ENCODE measurements at places on chromosomes 6 and 20.
A peak's percentile ranks its signal among the peaks of the same experiment; 100 is the strongest.

GRCh38 chr6:118704915-118705314, 53.5 kb upstream of the CEP85L start:
- DNase-seq: no peak

DNA sequence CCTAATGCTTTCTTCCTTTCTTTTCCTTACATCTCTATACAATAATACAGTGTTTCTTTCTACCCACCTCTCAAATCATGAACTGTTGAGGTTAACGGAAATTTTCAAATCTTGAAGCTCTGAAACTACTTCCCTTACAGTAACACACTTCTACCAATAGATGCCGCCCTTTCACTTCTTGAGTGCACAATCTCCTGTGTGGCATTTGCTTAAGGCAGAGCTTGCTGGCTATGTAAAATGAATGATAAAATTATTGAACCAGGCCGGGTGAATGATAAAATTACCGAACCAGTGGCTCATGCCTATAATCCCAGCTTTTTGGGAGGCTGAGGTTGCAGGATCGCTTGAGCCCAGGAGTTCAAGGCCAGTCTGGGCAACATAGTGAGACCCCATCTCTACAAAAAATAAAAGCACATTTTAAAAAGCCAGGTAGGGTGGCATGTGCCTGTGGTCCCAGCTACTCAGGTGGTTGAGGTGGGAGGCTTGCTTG, 56.8 kb downstream of the KCNS1 start:
- DNase-seq: peak; percentile 40

- peak; percentile 50 for DNase-seq
These were observed 51.1 kb downstream of the GTF2H5 start for GRCh38 chr6:158219228-158219627.

DNA sequence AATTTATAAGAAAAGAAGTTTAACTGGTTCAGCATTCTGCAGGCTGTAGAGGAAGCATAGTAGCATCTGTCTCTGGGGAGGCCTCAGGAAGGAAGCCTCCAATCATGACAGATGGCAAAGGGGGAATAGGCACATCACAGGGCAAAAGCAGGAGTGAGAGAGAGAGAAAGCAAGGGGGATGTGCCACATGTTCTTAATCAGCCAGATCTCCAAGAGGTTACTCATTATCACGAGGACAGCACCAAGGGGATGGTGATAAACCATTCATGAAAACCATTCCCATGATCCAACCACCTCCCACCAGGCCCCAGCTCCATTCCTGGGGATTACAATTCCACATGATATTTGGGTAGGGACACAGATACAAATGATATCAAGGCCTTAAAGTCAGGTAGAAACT, 217.5 kb upstream of the TCF21 start:
- no peak for DNase-seq

DNA sequence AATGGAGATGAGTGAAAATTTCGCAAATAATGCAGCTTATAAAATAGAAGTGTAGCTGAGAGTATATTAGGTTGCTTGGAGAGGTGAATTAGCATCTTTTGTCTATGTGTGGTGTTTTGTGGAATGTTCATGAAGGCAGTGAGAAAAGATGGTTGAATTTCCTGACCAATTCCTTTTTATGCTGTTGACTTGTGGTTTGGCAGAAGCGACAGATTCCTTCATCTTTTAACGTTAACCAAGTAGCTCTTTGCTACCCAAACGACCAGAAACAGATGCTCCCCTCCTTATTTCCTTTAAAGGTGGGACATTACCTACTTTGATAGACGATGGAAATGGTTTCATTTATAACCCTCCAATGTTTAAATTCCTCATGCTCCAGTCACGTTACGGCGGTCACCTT, 390.5 kb downstream of the QKI start:
- DNase-seq: no peak

DNA sequence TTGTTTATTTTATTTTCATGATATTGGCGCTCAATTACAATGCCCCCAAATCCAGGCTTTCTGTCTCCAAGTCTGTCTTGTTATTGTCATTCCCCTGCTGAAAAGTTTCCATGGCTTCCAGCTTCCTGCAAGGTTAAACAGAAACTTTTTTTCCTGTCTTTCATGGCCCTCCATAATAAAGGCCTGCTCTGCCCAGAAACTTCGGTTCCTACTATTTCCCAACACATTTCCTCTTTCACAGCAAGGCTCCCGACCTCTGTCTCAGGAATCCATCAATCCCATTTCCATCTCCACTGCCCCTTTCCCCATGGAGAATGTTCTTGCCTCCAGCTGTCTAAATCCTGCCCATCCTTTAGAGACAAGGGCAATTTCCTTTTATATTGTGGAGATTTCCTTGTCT, 365.2 kb upstream of the JARID2 start:
- no peak for DNase-seq

- no peak for DNase-seq
These were observed 69.8 kb upstream of the RIN2 start for GRCh38 chr20:19688031-19688806.

DNA sequence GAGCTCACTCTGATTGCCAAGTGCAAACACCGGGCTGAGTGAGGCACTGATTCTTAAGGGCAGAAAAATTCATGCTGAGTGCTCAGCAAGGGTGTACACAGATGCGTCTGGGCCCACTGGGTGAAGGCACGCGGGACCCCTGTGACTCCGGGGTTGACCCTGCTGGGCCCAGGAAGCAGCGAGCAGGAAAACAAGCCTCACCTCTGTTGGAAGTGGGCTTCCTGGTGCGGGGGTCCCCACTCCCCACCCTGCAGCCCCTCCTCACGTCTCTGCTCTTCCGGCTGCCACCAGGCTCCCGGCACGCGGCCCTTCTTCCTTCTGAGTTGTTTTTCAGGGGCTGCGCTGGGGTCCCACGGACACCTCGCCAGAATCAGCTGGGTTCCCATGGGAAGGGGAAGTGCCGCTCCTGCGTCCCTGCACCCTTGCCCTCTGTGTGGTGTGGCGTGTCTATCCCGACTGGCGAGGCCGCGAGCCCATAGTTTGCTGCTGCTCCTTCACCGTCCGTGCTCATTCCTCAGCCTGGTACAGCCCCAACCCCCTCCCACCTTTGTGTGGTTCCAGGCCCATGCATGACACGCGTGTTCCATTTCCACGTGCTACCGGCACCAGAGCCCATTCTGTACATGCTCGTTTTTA, 80.6 kb upstream of the BHLHE23 start:
- DNase-seq: peak; percentile 4

DNA sequence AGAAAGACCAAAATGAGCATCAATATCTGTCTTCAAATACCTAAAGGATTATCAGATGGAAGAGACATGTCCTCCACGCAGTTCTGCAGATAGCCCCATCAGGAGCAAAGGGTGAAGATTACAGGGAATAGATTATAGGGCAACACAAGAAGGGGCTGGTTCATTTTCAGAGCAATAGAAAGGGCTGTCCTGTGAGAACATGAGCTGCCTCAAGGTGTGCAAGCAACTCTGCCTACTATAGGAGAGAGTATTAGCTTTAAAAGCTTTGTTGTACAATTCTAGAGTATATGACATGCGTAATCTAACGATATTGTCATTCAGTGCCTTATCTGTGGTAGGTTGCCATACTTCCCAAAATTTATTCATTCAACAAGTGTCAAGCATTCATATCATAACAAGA, 112.7 kb downstream of the NRSN1 start:
- no peak for DNase-seq

GRCh38 chr20:49297605-49298530, 20.0 kb upstream of the ZNFX1 start:
- peak; percentile 39 for DNase-seq

GRCh38 chr6:108742041-108742440, 106.2 kb upstream of the ARMC2 start:
- DNase-seq: peak; percentile 50

DNA sequence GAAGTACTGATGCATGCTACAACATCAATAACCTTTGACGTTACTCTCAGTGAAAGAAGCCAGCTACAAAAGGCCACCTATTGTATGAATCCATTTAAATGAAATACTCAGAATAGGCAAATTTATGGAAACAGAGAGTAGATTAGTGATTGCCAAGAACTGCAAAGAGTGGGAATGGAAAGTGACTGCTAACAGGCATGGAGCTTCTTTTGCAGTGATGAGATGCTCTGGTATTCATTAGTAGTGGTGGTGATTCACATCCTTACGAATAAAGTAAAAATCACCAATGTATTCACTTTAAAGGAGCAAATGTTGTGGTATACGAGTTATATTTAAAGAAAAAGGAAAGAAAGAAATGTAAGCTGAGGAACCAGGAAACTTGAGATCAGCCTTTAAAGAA, 126.8 kb upstream of the SAMD5 start:
- DNase-seq: no peak

DNA sequence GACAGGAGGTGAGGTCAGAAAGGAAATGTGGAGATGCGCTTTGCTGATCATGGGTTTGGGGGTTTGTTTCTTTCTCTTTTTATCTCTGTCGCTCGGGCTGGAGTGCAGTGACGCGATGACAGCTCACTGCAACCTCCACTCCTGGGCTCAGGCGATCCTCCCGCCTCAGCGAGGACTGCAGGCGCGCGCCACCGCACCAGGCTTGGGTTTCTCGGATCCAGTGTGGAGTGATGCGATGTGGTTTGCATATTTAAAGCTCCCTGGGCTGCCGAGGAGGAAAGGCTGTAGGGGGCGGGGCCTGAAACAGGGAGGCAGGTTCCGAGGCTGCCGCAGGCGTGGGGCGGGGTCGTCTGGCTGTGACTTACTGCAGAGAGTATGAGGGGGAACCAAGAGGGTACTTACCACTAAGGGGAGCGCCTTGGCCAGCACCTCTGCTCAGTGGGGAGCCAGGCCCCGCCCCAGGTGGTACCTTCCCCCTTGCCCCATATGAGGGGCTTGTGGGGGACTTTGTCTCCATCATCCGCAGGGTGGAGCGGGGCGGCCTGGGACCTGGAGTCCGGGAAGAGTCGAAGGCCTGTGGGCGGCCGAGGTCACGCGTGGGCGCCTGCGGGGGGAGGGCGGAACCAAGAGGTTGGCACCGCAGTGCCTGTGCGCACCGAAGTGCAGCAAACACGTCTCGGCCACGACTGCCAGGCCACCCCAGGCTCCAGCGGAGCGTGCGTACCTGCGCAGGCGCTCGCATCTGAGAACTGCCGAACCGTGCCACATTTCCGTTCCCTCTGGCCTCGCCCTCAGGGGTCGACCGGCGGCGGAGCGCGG, 12.7 kb upstream of the BAK1 start:
- DNase-seq: peak; percentile 85

- no peak for DNase-seq
These were observed 38.1 kb upstream of the OPN5 start for GRCh38 chr6:47743744-47744143.

DNA sequence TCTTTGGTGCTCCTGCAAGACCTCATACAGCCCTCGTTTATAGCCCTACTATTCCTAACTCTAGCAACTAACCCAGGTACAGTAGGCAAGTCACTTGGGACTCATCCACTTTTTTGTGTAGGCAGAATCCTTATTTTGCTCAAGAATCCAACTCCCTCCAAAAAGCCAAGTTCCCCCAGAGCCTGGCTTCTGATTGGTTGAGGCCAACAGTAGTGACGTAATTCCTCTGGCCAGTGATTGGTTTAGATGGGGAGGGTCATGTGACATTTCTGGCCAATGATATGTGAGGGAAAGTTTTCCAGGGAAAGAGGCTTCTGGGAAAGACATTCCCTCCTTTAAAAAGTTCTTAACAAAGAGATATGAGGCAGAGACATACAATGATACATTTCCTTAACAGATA, 32.1 kb downstream of the KIAA1755 start:
- DNase-seq: no peak

DNA sequence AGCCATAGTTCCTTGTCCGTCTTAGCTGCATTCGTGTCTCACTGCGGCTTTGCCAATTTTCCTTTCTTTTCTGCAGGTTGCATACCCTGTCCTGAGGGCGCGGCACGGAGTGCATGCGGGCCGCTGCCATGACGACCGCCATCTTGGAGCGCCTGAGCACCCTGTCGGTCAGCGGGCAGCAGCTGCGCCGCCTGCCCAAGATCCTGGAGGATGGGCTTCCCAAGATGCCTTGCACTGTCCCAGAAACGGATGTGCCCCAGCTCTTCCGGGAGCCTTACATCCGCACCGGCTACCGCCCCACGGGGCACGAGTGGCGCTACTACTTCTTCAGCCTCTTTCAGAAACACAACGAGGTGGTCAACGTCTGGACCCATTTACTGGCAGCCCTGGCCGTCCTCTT, 17.1 kb upstream of the EFHC1 start:
- DNase-seq: no peak

DNA sequence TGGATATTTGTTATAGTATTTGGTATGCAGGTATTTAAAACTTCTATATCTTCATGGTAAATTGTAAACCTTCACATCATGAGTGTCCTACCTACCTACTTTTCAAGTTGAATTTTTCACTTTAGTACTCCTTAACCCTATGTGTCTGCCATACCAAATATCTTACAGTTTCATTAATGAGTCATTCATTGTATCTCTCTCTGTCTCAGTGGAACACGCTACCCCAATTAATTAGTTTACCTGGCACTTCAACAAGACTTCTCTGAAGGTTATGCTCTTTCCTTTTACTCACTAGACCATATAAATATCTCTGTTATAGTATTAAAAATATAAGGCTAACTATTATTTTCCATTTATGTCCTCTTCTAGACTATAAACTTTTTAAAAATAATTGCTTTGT, 123.9 kb upstream of the GJE1 start:
- no peak for DNase-seq

GRCh38 chr6:165497472-165497871, 165.6 kb downstream of the PDE10A start:
- DNase-seq: no peak

- no peak for DNase-seq
These were observed 240.6 kb downstream of the BCKDHB start for GRCh38 chr6:80347101-80347500.

- no peak for DNase-seq
These were observed 21.5 kb upstream of the BPIFB1 start for GRCh38 chr20:33261465-33261864.

- DNase-seq: no peak
These were observed 61.1 kb downstream of the GRM4 start for GRCh38 chr6:34084591-34085290.

- DNase-seq: no peak
These were observed 42.0 kb upstream of the ID4 start for GRCh38 chr6:19795211-19795610.

DNA sequence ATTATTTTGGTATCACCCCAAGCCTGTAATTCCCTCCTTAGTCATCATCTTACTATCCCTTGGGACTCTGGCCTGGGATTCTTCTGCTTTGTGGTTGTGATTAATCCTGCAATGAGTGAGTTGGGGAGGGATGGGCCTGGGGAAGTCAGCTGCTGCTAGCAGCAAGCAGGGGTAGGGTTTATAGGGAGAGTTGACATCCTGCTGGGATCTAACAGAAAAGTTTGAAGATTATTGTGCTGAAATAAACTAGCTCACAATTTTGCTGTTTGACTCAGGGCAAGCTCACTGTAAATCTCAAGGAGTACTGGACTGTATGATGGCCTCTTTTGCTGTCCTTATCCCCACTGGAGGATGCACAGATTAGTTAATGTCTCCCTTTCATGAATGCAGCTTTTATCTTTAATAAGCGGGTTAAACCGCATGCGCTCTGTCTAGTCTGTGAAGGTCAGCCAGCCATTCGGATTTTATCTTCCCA, 83.4 kb downstream of the JARID2 start:
- no peak for DNase-seq

DNA sequence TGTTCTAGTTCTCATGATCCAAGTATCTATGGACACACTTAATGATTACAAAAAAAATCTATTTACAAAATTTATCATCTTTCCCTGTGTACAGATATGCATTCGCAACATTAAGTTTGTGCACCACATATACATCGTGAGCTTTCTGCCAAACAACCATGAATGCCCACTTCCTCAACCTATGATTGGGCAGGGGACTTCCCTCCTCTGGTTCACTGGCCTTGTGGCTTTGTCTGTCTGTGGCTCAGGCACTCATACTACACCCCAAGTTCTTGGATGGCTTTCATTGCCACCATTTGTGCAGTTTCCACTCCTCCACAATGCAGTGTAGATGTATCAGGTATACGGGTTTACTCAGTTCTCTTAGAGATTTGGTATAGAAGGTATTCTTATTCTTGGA, 74.9 kb downstream of the HS3ST5 start:
- no peak for DNase-seq
